Suprapubic skin (tissue), 4 donors: ENCODE measurements at places on chromosomes 2 and 18. TPM values are rescaled to one million over a fixed set of nuclear protein-coding genes. Genes with fewer than 3 reads are reported as not detected.

The KANSL1L gene
- total RNA-seq, result 21.7 TPM

The GTF2A1L gene
- total RNA-seq, result not detected

The RABL2A gene
- 28.8 TPM for total RNA-seq

The CCDC148 gene
- total RNA-seq, result 0.72 TPM

The TMEM200C gene
- 0.08 TPM for total RNA-seq

The CD207 gene
- 25.4 TPM for total RNA-seq

The SCN9A gene
- 1.1 TPM for total RNA-seq

The HMSD gene
- total RNA-seq, result not detected
